ENCODE measurements at places on chromosomes 3 and 15.

- no peak for DNase-seq
Measured at GRCh38 chr3:71129611-71130431, 453.7 kb downstream of the FOXP1 start.

DNA sequence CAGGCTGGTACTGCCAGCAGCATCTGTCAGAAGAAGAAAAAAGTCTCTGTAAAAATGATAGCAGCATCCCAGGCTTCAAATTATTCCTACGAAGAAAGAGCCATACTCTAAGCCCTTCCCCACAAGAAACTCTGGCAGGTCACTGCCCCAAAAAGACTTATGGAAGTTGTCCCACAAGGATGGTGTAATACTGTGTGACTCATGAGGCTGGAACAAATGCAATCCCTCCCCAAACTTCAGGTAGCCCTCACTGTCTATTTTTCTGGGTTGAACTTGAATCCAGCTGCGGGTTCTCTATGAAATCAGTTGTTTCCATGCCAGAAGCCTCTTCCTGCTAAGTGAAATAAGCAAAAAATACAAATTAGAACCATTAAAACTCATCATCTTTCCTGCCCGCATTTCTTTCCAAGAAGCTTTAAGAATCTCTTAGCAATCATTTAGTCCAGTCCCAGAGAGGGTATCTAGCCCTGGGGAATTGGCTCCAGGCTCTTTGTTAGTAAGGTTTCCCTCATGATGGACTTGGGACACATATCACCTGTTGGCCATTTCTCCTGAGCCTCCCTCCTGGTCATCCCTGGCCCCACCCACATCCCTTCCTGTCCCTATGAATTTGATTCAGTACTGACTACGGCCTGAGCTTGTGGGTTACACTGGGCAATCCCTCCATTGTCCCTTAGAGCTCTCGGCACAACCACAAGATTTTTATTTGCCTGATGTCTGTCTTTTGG is 51.7 kb downstream of the FAM174B start:
- no peak for DNase-seq

DNA sequence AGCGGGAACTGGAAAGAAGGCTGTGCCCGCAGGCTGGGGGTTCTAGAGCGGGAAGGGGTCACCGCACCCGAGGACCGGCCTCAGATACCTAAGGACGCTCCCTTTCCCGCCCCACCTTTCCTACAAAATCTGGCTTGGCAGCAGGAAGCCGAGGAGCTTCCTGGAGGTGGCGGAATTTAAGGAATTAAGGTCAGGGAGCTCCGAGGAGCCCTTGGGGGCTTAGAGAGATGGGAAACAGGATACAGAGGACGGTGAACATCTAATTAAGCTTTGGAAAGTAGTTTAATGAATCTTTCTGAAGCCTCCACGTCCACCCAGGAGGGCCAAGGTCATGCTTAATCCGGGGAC is 507 bp upstream of the AP3B2 start:
- DNase-seq, result no peak

DNA sequence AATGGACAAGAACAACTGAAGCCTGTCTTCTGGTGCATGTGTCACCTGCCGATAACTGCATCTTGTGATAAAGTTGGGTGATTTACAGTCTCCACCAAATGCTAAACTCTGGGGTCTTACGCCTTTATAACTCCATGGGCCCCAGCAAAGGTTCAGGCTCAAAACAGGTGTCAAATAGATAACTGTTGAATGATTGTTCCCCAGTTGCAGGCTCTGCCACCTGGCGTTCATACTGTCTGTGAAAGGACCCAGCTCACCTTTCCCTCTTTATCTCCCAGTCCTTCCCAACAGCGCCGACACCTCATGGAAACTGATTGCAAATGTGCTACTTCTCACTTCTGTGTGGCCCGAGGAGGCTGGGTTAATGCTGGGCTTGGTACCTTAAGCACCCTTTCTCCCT is 8.3 kb upstream of the SNX22 start:
- no peak for DNase-seq

DNA sequence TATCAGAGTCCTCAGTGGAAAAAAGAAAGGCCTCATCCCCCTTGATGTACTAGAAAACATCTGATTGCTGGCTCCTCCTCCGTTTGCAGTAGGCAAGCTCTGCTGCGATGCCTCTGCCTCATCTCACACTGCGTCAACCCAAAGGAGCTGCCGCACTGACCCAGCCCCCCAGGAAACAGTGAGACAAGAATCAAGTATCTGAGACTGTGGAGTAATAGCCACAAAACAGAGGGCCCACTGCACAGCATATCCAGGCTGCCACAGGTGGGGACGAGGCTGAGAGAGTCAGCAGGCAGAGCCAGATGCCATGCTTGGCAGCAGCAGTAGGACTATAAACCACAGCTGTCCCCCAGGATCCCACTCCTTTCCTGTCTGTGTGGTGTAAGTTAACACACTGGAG is 165.9 kb downstream of the STAC start:
- DNase-seq, result no peak

DNA sequence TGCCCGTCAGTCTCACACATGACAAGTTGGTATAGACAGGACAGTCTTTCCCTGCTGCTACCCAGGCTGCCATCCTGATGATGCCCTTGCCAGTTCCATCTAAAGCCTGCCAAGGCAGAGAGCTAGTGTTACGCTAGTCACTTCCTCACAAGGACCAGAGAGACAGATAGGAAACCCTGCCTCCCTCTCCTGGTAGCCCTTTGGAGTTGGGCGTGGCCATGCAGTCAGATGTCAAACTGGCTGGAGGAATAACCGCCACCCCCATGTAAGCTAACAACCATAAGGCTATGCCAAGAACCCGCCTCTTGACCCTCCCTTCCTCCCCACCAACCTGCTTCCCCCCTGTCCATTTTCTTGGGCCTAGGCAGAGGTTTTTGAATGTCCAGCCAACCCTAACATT is 2.8 kb downstream of the TMEM115 start:
- no peak for DNase-seq
